Glutamatergic neuron (in vitro differentiated cells): ENCODE measurements at places on chromosomes 2 and 18. TPM values are rescaled to one million over a fixed set of nuclear protein-coding genes. Genes with fewer than 3 reads are reported as not detected.

DNA sequence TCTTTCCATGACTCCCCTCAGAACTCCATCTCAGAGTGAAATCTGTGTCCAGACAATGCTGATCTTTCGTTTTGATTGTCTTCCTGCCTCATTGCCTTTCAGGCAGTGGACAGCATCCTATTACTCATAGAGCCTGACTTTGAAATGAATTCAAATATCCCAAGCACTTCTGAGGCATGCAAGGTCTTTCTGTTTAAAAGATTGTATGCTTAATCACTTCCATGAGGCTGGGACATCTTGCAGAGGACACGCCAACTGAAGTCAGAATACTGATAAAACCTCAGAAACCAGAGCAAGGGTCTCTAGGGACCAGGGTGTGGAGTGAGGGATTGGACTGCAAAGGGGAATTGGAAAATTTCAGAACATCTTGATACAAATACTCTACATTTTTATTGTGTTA lies 836.5 kb upstream of the ID2 start:
- DNase-seq: no peak

Gene SPHKAP
- total RNA-seq: 0.71 TPM

DNA sequence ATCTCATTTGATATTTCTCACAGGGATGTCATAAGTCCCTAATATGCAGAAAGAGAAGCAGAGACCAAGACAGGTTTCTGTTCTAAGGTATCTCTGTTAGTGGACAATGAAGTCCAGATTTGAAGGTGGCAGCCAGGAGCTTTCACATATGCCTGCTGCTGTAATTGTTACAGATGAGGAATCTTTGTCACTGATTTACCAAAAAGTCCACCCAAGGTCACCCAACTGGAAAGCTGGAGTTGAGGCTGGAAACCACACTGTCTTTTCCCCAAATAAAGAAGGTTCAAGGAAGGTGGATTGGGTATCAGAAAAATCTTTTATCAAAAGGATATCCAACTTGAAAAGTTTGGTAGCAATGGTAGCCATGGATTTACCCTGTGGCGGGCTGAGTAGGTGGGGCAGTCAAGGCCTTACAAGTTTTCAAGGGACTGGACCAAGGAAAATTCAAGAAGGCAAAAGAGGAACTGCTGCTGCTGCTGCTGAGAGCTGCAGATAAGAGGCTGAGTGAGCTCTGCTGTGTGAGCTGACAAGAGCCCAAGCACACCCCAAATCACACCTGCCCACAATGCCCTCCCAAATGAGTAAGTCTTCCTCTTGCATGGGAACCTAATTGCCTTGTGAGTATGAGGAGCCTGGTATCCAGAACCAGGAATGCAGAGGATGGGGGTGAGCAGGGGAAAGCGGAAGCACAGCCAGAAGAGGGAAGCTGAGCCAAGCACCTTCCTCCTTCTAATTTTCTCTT lies 241.2 kb downstream of the ANAPC1 start:
- no peak for DNase-seq

Gene CD8A
- 0.59 TPM for total RNA-seq

GRCh38 chr2:240837621-240838020 lies 17.6 kb upstream of the KIF1A start:
- no peak for DNase-seq

DNA sequence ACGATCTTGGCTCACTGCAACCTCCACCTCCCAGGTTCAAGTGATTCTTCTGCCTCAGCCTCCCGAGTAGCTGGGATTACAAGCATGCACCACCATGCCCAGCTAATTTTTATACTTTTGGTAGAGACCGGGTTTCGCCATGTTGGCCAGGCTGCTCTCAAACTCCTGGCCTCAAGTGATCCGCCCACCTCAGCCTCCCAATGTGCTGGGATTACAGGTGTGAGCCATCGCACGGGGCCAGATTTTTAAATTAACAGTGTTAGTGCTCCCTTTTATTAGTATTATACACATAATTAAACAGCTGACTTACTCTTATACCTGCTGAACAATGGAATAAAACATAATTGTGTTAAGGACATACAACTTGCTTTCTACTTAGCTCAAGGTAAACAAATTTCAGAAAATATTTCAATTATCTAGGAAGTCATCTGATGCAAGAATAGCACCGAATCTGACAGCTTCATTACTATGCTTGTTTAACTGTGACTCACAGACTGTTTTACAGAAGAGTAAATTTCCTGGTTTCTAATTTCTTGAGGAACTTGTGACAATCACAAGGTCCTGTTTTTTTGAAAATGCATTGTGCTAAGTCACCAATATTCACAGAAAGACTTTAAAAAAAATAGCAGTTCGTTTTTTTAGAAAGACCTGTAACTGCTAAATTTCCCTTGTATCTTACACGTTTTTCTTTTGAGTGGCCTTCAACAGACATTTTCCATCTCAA lies 51.2 kb downstream of the SPIRE1 start:
- no peak for DNase-seq

DNA sequence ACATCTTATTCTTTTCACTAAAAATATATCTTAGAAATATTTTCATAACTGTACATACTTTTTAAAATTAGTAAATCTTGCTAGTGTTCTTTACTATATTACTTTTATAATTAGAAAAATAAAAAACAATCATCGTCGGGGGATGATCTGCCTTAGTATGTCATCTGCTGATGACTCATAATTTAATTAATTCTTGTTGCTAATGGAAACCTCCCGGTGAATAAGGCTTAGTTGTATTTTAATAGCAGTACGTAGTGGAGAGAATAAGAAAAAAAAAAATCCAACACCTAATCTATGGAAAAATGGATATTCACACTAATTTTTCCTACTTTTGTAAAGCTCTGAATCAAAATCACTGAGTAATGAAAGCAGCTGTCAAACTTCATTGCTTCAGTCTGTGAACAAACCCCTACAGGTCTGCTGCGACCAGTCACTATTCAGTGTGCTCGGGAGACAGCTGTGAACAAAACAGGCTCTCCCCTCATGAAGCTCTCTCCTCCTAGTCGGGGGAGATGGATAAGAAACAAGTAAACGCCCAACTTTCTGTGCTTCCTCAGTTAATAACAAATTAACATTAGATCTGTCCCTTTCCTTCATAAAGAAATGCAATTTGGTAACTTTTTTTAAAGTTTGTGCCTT lies 97.4 kb upstream of the UPP2 start:
- no peak for DNase-seq

GRCh38 chr2:11742702-11743357 lies 3.6 kb upstream of the LPIN1 start:
- no peak for DNase-seq

- no peak for DNase-seq
Observed at GRCh38 chr2:75224636-75225094, 25.3 kb upstream of the TACR1 start.

- DNase-seq: no peak
Observed at GRCh38 chr2:66982766-66983165, 414.4 kb upstream of the ETAA1 start.

DNA sequence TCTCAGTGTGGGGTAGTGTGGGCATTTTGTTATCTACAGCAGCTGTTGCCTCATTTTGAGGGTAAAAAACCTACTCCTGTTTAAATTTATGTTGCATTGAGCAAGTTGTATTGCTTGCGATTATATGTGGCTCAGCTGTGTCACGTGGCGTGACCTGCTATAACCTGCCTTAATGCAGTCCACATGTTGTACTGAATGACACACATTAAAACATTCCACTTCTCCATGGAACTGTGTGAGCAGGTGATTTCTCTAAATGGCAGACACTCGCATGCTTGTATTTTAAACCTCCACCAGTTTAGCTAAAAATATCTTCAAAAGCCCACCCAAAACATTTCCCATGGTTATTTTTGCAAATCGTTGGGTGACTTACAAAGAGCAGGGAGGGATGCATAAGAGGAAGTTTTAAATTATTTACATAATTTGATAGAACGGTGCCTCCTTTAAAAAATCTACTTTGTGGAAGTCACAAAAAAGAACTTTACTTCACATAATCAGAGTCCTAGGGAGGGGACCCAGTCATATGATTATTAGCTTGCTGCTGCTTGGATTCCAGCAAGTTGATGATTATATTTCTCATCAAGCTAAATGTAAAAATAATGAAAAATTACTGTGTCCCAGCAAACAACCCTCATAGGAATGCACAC lies 163.3 kb upstream of the ZEB2 start:
- DNase-seq: no peak

Gene DSC2
- 31.4 TPM for total RNA-seq

DNA sequence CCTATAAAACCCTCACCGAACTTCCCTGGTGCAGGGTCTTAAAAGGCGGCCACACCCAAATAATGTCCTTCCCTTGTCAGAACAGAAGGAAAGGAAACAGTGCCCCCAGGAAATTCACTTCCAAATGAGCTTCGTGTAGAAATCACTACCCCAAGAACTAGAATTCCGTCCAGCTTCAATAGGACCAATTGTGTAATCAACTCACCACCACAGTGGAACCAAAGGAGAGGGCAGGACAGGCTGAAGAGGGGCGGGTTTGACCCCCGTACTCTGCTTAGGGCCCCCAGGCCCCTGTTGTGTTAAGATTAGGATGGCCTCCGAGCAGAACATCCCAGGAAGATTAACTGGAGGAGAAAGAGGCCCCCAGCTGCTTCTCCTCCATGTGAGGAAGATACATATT lies 24.1 kb downstream of the GPR35 start:
- DNase-seq: no peak
